ENCODE measurements at places on chromosomes 1 and 21.

DNA sequence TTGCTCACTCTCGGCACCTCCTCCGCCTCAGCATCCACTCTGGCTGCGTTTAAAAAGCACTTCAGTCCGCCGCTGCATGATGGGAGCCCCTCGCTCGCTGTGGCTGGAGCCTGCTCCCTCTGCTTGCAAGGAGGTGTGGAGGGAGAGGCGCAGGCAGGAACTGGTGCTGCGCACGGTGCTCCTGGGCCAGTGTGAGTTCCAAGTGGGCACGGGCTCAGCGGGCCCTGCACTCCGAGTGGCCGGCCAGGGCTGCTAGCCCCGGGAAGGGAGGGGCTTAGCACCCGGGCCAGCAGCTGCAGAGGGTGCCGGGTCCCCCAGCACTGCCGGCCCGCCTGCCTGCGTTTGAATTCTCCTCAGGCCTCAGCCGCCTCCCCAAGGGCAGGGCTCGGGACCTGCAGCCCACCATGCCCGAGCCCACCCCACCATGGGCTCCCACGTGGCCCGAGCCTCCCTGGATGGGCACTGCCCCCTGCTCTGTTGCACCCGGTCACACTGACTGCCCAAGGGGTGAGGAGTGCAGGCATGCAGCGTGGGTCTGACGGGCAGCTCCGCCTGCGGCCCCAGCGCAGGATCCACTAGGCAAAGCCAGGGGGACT lies 1599.5 kb downstream of the NCAM2 start:
- DNase-seq = no peak

GRCh38 chr1:4460052-4460451 lies 194.4 kb upstream of the AJAP1 start:
- no peak for DNase-seq

DNA sequence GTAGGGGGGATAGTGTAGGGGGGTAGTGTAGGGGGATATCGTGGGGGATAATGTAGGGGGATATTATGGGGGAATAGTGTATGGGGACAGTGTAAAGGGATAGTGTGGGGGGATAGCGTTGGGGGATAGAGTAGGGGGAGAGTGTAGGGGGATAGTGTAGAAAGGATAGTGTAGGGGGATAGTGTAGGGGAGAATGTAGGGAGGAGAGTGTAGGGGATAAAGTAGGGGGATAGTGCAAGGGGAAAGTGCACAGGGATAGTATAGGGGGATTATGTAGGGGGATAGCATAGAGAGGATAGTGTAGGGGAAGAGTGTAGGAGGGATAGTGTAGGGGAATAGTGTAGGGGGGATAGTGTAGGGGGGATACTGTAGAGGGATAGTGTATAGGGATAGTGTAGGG lies 12.3 kb upstream of the ARF1 start:
- no peak for DNase-seq

GRCh38 chr1:207073906-207074820 lies 14.5 kb upstream of the C4BPB start:
- DNase-seq = no peak

DNA sequence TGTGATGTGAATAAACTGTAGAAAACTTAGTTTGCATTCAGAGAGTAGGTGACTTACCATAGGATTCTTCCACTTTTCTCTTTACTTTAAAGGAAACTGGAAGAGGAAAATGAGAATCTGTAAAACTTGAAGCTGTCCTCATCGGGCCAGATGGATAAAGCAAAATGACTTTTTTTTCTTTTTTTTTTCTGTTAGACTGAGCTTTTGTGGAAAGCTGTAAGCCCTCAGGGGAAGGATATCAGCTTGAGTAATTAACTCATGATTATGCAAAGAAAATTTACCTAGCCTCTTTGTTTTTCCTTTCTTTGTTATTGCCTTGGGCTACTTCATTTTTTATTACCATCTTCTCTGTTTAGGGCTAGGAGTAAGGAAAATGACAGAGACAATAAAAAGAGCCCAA lies 53.4 kb downstream of the DPH5 start:
- DNase-seq = no peak

DNA sequence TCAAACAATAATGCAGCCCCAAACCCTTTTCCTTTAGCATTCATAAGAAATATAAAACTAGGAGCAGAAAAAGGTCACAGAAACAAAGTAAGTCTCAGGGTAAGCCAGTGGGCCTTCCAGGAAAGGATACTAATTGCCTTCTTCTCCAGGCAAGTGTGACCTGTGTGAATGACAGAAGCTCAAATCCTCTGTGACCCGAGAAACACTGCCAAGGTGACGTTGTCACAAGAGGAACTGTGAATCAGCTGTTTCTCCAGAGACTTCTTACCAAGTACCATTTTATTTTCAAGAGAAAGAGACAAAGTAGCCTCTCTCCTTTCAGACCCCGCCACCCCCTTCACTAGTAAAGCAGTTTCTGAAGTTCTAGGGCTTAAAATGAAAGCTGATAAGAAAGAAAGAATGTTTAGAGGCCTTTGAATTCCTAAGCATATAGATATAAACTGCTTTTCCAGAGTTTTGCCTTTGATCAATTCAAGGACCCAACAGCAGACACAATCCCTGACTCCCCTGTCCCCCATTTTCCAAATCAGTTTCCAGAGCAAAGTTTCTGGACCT lies 155.6 kb downstream of the NUF2 start:
- DNase-seq = no peak

- DNase-seq = no peak
Measured at GRCh38 chr1:10829965-10830515, 33.6 kb upstream of the CASZ1 start.

GRCh38 chr1:237396426-237396825 lies 354.4 kb downstream of the RYR2 start:
- no peak for DNase-seq

GRCh38 chr1:49229555-49229954 lies 452.9 kb upstream of the BEND5 start:
- DNase-seq = no peak

GRCh38 chr21:14616380-14617039 lies 70.4 kb upstream of the SAMSN1 start:
- no peak for DNase-seq

DNA sequence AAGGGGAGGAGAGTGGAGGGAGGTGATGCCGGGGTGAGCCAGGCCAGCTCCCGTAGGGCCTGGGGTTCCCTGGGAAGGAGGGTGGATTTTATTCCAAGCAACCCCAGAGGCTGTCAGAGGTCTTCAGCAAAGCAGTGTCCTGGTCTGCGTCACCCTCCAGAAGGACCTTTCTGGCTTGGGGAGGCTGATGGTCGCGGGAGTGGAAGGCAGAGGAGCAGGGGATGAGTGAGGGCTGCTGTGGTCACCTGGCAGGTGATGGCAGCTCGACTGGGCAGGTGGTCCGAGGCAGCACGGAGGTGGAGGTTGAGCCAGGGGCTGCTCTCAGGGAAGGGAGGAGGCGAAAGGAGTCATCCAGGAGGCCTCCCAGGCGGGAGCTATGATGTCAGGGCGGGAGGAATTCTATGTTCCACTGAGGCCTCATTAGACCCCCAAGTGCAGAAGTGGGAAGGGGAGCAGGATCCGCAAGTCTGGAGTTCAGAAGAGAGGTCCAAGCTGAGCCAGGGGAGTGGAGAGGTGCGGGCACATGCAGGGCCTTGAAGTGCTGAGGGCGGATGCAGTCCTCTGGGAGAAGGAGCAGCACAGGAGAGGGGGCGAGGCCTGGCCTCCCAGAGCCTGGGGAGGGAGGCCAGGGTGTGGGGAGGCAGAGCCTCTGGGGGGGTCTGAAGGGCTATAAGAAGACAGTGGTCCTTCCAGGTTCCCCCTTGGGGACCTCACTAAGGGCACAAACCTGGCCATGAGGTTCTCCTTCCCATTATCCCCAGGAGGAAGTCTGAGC lies 33.3 kb downstream of the BMP8A start:
- DNase-seq = no peak

GRCh38 chr21:45572783-45573451 lies 30.7 kb upstream of the SLC19A1 start:
- DNase-seq = no peak

GRCh38 chr1:112557385-112557784 lies 48.6 kb downstream of the WNT2B start:
- DNase-seq = no peak

DNA sequence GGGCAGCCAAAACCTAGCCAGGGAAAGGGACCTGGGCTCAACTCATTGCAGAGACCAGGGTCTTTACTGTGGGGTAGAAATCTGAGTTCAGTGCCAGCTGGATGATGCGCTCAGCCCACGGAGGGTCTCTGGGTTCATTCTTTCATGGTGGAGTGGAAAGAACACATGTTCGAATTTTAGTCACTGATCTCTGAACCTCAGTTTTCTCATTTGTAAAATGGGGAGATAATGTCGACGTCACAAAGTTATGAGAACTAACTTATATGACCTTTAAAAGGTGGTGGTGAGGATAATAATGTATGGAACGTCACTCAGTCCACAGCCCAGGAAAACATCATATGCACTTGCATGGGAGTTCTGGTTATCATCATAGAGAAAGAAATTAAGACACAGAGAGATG lies 1.2 kb upstream of the TAL1 start:
- no peak for DNase-seq

DNA sequence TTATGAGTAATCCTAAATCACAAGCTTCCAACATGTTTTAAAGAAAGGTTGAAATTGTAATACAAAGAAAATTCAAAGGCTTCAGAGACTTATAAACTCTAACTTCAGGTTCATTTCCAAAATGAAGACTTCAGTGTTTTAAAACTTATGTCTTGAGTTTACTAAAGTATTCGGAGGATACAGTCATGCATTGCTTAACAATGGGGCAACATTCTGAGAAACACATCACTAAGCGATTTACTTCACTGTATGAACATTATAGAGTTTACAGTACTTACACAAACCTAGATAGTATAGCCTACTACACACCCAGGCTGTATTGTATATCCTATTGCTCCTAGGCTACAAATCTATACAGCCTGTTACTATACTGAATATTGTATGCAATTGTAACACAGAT lies 38.3 kb downstream of the CEP170 start:
- DNase-seq = no peak

GRCh38 chr1:41882486-41882885 lies 36.2 kb downstream of the HIVEP3 start:
- no peak for DNase-seq

DNA sequence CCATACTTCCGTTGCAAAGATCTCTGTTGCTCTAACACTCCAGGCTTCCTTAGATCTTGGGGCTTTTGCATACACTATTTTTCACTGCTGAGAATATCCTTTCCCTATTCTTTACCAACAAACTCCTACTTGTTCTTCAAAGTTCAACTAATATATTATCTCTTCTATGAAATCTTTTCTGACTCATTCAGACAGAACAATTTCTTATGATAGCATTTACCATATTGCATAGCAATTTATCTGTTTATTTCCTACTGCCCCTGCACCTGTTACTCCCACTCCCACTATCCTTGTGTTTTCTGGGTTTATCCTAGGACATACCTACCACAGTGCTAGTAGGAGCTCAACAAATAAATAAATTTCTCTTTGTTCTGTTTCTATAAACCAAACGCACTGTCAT lies 11.0 kb downstream of the GADD45A start:
- no peak for DNase-seq

Data from stimulated activated naive CD8-positive, alpha-beta T cell treated with anti-CD3 and anti-CD28 coated beads, Interleukin-15, Interleukin-2, amounts not matched to agents 100 U/mL and 50 U/mL, for 24 hours (primary cell).